ENCODE measurements at places on chromosomes 16 and 17.

- DNase-seq: no peak
Measured at GRCh38 chr17:39578272-39578671, 29.4 kb downstream of the NEUROD2 start.

GRCh38 chr16:4123616-4124300, 7.5 kb upstream of the ADCY9 start:
- DNase-seq: peak; percentile 54

DNA sequence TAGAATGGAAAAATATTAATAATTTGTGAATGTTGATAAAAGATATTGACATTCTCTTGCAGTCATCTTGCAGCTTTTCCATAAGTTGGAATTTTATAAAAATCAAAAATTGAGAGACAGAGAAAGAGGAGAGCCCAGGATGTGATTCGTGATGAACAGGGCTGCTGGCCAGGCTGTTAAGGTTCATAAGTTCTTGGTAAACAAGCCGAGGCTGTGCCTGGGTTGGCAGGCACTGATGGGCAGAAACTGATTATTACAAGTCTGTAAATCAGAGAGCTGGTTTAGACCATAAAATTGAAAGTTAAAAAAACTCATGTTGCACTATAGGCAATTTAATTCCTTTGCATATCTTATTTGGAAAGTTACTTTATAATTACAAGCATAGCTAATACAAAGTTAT, 533.7 kb downstream of the HAPSTR1 start:
- DNase-seq: no peak

GRCh38 chr16:12784076-12784475, 19.6 kb downstream of the CPPED1 start:
- no peak for DNase-seq
